ENCODE measurements at places on chromosomes 11 and 22. TPM values are rescaled to one million over a fixed set of nuclear protein-coding genes. Genes with fewer than 3 reads are reported as not detected.

DNA sequence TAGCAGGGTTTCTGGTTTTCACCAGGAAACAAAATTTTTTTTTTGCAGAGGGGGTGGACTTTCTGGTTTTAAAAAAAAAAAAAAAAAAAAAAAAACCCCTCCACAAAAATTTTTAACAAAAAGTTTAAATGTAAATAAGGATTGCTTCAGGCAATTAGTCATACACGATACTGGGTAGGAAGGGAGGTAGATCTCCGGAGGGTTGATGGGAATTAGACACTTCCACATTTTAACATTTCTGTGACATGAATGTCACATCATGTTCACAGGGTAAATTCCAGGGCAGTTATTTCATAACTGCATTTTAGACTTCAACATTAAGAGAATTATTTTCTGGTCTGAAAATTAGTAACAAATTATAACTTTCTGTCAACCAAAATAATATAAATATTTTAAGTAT lies 15.9 kb downstream of the NUP98 start:
- H3K27me3 ChIP-seq, result no peaks in the 10 kb centered on the region
- peaks cover 54% of the 10 kb centered on the region for H3K36me3 ChIP-seq
- peaks cover 37% of the 10 kb centered on the region for H3K4me1 ChIP-seq
- DNase-seq, result no peak
- H3K27ac ChIP-seq, result no peak overlapping the region
- H3K4me3 ChIP-seq, result no peak overlapping the region

- no peaks in the 10 kb centered on the region for H3K36me3 ChIP-seq
- no peak for DNase-seq
- no peaks in the 10 kb centered on the region for H3K4me1 ChIP-seq
Measured at GRCh38 chr11:113141010-113141409, 173.4 kb upstream of the TTC12 start.

DNA sequence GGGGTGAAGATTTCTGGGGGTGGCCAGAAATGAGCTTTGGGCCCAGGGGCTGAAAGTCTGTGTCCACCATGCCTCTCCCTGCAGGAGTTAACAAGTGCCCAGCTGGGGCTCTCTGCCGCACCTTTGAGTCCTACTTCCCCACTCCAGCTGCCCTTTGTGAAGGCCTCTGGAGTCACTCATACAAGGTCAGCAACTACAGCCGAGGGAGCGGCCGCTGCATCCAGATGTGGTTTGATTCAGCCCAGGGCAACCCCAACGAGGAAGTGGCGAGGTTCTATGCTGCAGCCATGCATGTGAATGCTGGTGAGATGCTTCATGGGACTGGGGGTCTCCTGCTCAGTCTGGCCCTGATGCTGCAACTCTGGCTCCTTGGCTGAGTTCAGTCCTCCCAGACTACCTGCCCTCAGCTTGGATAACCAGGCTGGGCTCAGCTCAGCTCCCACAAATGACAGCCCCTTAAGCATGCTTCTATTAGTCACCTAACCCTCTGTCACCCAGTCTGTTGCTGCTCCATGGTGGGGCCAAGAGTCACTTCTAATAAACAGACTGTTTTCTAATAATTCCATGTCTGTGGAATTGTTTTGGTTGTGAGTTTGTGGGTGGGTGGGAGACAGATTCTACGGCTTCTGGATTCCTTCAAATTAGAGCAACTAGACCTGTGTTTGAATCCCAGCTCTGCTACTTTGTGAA lies 3.0 kb upstream of the INPPL1 start:
- H3K27ac ChIP-seq, result peak overlapping the region; percentile 98
- no peaks in the 10 kb centered on the region for H3K36me3 ChIP-seq
- H3K4me3 ChIP-seq, result no peak overlapping the region

- peaks cover 3% of the 10 kb centered on the region for H3K4me1 ChIP-seq
- no peaks in the 10 kb centered on the region for H3K36me3 ChIP-seq
- H3K27me3 ChIP-seq, result peaks cover 3% of the 10 kb centered on the region
- H3K4me3 ChIP-seq, result no peak overlapping the region
Measured at GRCh38 chr22:39915295-39915726, 14.4 kb downstream of the GRAP2 start.

GRCh38 chr11:47659276-47659675 lies 16.9 kb upstream of the MTCH2 start:
- no peaks in the 10 kb centered on the region for H3K27me3 ChIP-seq
- H3K4me3 ChIP-seq, result no peak overlapping the region
- H3K36me3 ChIP-seq, result no peaks in the 10 kb centered on the region
- H3K27ac ChIP-seq, result no peak overlapping the region

DNA sequence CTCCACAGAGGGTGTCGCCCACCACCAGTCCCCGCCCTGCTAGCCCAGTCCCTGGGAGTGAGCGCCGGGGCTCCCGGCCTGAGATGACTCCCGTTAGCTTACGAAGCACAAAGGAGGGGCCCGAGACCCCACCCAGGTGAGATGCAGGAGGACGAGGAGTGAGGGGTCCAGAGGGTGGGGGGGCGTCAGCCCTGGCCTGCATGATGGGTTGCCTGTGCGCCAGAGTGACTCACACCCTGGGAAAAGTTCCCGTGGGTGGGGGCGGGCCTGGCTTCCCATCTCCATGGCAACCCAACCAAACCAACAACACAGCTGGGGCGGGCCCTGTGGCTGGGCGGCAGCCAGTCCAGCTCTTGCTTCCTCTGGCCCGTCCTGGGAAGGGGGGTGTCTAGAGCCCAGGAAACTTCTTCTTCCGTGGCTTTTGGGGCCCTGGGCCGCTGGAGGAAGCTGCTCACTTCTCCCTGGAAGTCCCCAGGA lies 4.5 kb downstream of the GAS2L1 start:
- peak; percentile 95 for DNase-seq
- peaks cover 74% of the 10 kb centered on the region for H3K4me1 ChIP-seq
- no peaks in the 10 kb centered on the region for H3K36me3 ChIP-seq
- peaks cover 11% of the 10 kb centered on the region for H3K27me3 ChIP-seq

GRCh38 chr22:37431366-37431765 lies 4.1 kb upstream of the ELFN2 start:
- H3K4me3 ChIP-seq, result no peak overlapping the region
- no peaks in the 10 kb centered on the region for H3K36me3 ChIP-seq
- no peak overlapping the region for H3K27ac ChIP-seq
- DNase-seq, result no peak
- H3K4me1 ChIP-seq, result peaks cover 13% of the 10 kb centered on the region

DNA sequence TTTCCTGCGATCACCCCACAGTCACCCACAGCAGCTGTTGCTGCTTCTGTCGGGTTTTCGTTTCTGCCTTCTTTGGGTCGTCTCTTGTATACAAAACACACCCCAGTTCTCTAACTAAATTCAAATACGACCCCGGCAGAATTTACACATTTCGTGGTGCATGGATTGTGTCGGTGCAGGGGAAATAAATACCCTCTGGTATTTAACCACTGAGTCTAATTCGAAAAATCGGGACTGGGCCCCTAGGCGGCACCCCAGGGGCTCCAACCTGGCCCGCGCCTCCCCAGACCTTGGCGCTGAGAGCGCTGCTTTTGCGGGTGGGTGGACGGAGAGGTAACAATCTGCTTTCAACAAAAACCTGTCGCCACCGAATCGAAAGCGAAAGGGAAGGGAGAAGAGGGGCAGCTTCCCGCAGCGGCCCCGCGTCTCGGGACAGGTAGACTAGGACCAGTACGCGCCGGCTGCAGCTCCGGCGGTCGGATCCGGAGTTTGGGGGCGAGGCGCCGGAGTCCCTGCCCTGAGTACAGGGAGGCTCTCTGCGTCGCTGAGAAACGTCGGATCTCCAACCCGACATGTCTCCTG lies 4.4 kb downstream of the ALX4 start:
- H3K27me3 ChIP-seq, result peaks cover 24% of the 10 kb centered on the region
- H3K36me3 ChIP-seq, result no peaks in the 10 kb centered on the region
- H3K4me3 ChIP-seq, result peak overlapping the region; percentile 27
- peaks cover 47% of the 10 kb centered on the region for H3K4me1 ChIP-seq
- no peak overlapping the region for H3K27ac ChIP-seq
- DNase-seq, result peak; percentile 87

GRCh38 chr11:130999086-130999485 lies 82.8 kb upstream of the SNX19 start:
- peaks cover 6% of the 10 kb centered on the region for H3K4me1 ChIP-seq
- H3K27ac ChIP-seq, result no peak overlapping the region
- no peak overlapping the region for H3K4me3 ChIP-seq
- H3K27me3 ChIP-seq, result no peaks in the 10 kb centered on the region

DNA sequence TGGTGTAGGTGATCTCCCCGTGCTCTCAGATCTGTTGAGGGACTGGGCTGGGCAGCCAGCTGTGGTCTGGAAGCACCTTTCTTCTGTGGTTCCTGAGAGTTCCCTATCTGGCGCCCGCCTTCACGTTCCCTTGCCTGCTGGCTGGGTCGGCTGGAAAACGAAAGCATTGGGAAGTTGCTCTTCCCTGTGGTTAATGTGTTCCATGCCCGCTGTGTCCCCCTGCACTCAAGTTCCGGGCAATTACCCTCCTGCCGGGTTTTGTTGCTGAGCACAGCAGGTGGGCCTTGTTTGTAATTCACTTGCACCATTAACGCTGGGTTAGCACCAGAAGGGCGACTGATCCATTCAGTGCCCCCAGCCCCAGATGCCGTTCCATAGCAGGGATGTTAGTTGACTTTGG lies 134.1 kb downstream of the GRIK4 start:
- H3K36me3 ChIP-seq, result no peaks in the 10 kb centered on the region
- no peak overlapping the region for H3K27ac ChIP-seq
- H3K4me3 ChIP-seq, result no peak overlapping the region

DNA sequence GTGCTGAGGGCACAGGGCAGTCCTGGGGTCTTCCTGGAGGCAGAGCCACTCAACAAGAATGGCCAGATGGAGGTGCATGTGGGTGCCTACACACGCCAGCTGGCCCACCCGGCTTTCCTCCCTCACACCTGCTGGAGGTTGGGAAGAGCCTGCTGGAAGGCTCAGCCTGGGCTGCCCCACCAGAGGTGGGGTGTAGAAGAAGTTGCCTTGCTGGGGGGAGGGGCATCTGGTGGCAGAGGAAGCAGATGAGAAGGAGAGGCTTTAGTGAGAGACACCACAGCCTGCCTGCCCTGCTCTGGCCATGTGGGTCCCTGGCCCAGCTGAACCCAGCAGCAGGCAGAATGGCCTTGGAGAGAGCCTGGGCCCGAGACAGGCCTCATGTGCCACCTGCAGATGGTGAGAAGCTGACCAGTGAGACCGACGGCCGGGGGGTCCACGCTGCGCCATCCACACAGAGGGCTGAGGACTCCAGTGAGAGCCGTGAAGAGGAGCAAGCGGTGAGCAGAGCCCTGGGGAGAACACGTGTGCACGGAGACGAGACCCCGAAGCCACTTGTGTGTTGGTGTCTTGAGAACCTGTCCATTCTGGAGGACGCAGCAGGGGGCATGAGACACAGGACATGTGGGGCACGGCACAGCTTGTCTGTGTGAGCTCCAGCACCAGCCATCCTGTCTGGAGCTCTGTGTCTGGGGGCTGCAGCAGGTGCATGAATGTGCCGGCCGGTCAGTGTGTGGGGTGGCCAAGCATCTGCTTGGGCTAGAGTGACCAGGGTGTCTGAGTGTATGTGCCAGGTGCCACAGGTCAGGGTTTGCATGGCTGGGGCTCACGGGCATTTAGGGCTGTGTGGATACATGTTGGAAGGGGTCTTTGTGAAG lies 2.7 kb downstream of the B4GALNT4 start:
- DNase-seq, result no peak
- H3K4me3 ChIP-seq, result no peak overlapping the region
- no peak overlapping the region for H3K27ac ChIP-seq
- H3K36me3 ChIP-seq, result no peaks in the 10 kb centered on the region
- H3K27me3 ChIP-seq, result peaks cover 7% of the 10 kb centered on the region

DNA sequence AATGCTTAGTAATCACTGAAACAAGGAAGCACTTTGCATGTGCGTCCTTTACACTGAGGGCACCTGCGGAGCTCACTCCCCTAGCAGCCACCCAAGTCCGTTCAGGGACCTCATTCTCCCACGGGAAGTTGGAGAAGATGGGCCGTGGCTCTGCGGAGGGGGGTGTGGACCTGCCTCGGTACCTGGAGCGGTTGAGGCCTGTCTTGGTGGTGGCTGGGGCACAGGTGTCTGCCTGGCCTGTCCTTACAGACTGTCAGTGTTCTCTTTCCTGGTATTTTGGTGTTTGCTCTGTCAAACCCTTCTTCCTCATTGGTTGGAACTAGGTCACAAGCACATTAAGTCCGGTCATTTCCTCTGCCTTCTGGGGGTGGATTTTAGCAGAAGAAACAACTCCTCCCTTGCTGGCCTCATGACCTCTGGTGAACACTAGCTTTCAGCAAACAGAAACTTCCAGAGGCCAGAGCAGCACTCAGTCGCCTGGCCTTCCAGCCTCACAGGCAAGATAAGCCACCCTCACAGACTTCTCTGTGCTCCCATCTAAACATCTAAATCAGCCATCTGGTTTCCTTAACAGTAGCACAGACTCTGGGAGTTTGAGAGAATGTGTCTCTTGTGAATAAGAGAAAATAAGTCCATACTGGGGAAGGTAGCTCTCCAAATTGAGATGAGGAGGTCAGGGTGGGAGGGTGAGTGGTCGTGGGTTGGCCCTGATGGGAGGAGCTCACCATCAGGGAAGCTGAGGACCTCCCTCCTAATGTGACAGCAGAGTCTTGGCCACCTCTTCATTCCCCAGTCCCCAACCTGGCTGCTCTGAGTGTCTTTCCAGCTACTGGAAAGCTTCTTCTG lies 8.6 kb downstream of the SNAP29 start:
- H3K36me3 ChIP-seq, result peaks cover 34% of the 10 kb centered on the region
- DNase-seq, result no peak
- peaks cover 32% of the 10 kb centered on the region for H3K4me1 ChIP-seq
- H3K4me3 ChIP-seq, result no peak overlapping the region
- no peaks in the 10 kb centered on the region for H3K27me3 ChIP-seq

- H3K36me3 ChIP-seq, result no peaks in the 10 kb centered on the region
- H3K27me3 ChIP-seq, result no peaks in the 10 kb centered on the region
- no peak for DNase-seq
- no peak overlapping the region for H3K4me3 ChIP-seq
- peaks cover 12% of the 10 kb centered on the region for H3K4me1 ChIP-seq
Measured at GRCh38 chr11:34585735-34586487, 35.0 kb upstream of the EHF start.

DNA sequence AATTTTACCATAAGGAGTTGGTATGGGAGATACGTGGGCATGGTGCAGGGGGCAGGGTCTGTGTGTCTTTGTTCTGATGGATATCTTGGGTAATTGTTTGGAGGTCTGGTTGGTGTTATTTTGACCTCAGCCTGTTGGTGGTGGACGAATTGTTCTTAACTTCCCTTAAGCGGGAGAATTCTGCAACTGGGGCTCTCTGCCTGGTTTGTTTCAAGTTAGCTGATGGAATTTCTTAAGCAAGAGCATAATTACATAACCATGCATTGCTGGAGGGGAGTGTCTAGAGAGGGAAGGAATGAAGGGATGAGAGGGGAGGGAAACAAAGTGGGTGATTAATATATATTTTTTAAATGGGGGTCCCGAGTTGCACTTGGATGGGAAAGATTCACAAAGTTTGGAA lies 908.5 kb upstream of the RAG2 start:
- no peak overlapping the region for H3K4me3 ChIP-seq
- H3K36me3 ChIP-seq, result no peaks in the 10 kb centered on the region
- no peaks in the 10 kb centered on the region for H3K27me3 ChIP-seq
- no peaks in the 10 kb centered on the region for H3K4me1 ChIP-seq
- H3K27ac ChIP-seq, result no peak overlapping the region
- DNase-seq, result no peak

GRCh38 chr22:19844377-19845053 lies 10.2 kb downstream of the GNB1L start:
- H3K4me1 ChIP-seq, result peaks cover 26% of the 10 kb centered on the region
- H3K27me3 ChIP-seq, result no peaks in the 10 kb centered on the region
- H3K36me3 ChIP-seq, result no peaks in the 10 kb centered on the region
- DNase-seq, result peak; percentile 72

- peak within 1 kb of the TSS; percentile 91 for H3K27ac ChIP-seq
- H3K4me3 ChIP-seq, result peak within 1 kb of the TSS; percentile 46
- peaks cover 65% of the 10 kb centered on the region for H3K4me1 ChIP-seq
- no peaks in the 10 kb centered on the region for H3K36me3 ChIP-seq
- peak; percentile 98 for DNase-seq
Measured at GRCh38 chr11:68010090-68011041, at the start of gene ALDH3B1. TSS of gene ALDH3B1 (plus strand) at chr11:68010327. CDS start at chr11:68015298, 4,971 bp downstream.

C11orf86 gene
- total RNA-seq, result not detected

SHISAL1 gene
- total RNA-seq, result not detected

SCO2 gene
- total RNA-seq, result 14.0 TPM

OR51B5 gene
- not detected for total RNA-seq

SCUBE1 gene
- total RNA-seq, result 9.7 TPM

AMOTL1 gene
- total RNA-seq, result 49.7 TPM

C1QTNF5 gene
- total RNA-seq, result 23.4 TPM

Measured in upper lobe of left lung (tissue), 6 donors.